ENCODE measurements at places on chromosomes 5 and 9.

GRCh38 chr9:124271660-124272059, 13.9 kb downstream of the NEK6 start:
- DNase-seq: no peak

GRCh38 chr5:162444129-162444762, 376.7 kb downstream of the GABRG2 start:
- DNase-seq: no peak

GRCh38 chr9:133485531-133486260, 6.8 kb upstream of the SLC2A6 start:
- no peak for DNase-seq

GRCh38 chr5:52013523-52013922, 630.3 kb downstream of the ISL1 start:
- DNase-seq: no peak

- DNase-seq: no peak
These were observed 121.7 kb upstream of the SEMA6A start for GRCh38 chr5:116696366-116696765.

GRCh38 chr9:71647094-71647591, 121.2 kb downstream of the CEMIP2 start:
- DNase-seq: no peak

DNA sequence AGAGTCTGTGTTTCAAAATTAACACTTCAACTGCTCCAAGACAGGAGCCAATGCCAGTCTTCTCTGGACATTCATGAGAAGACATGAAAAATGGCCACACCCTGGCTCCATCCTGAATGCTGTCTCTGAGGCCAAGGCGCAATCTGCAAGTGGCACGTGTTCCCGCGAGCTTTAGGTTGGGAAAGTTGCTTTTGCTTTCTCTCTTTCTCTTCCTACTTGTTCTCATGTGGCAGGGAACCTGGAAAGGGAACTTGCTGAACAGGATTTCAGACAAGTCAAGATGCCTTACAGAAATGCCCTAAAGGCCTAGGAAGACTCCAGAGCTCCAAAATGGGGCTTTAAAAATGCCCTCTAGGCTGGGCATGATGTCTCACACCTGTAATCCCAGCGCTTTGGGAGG, 91.9 kb upstream of the OTULINL start:
- DNase-seq: no peak

- no peak for DNase-seq
These were observed 3.9 kb upstream of the PURA start for GRCh38 chr5:140109759-140110645.

DNA sequence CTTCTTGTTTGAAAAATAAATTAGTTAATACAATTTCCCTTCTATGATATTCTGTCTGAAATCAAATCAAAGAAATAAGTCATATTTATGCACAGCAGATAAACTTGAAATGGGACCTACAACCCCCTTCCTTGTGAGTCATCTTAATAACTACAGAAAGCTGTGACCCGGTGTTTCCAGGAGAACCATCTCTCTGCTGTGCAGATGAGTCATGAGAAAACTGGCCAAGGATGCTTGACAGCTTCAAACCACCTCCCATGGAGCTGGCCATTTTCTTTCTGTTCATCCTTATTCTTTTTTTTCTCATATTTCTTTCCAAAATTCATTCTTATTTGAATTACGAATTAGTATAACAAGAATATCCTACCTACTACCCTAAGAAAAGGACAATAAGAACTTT, 43.4 kb upstream of the NR4A3 start:
- no peak for DNase-seq

- DNase-seq: no peak
These were observed 7.4 kb downstream of the ZER1 start for GRCh38 chr9:128764361-128764760.

- DNase-seq: no peak
These were observed 20.3 kb upstream of the ARRDC3 start for GRCh38 chr5:91403438-91403837.

DNA sequence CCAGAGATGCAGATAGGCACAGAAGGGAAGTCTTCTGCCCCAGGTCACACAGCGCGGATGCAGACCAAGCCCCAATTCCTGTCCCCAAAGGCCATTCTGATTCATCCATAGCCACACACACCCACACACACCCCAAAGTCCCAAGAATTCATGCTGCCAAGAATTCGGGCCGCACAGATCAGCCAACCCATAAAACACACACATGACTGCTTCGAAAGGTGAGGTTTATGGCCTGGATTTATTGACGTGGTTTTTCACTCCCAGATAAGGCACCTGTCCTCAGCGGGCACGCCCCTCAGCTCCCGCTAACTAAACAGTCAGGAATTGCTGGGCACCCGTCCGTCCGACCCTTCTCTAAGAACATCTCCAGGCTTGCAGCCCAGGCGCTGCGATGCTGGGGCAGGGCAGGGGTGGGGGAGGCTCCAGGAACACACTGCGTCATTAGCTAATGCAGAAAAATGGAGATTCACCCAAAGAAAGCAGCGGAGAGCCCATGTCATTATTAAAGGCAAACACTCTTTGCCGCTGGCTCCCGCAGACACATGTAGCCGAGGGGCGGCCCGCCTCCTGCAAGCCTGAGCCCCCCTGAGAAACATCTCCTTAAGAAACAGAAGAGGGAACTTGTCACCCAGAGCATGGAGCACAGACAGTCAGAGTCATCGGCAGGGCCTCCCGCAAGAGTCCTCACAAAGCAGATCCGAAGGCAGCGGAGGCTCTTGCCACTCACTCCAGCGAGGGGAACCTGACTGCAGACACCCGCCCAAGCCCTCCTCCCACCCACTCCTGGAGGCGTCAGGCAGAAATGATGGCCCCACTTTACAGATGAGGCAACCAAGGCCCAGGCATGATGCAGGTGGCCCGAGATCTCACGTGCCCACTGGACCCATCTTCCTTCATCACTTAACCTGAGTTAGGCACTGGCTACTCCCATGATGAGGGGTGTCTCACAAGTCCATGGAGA, 19.9 kb downstream of the VAV2 start:
- DNase-seq: no peak

- DNase-seq: no peak
These were observed 33.6 kb upstream of the NSMF start for GRCh38 chr9:137492464-137493363.

- no peak for DNase-seq
These were observed 67.6 kb downstream of the ARHGEF28 start for GRCh38 chr5:73693573-73694061.

DNA sequence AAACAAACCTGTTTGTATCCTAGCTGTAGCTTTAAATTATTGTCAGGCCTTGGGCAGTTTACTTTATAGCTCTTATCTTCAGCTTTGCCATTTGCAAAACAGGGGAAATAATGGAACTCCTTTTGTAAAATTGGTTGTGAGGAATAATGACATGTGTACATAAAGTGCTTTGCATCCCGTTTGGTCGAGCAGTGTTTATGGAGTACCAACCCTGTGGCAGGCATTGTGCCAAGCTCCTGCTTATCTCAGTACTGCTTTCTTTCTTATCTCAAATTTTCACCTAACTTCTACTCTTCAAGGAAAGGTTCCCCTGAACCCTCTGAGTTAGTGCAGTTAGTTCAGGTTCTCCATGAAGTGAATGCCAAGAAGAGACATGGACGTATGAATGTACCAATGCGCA, 9.4 kb upstream of the TENT2 start:
- DNase-seq: no peak

GRCh38 chr9:87882627-87883026, at the start of gene SPATA31E1:
SPATA31E1 (plus strand) TSS chr9:87882877; CDS start chr9:87882892, 15 bp downstream.
- no peak for DNase-seq

GRCh38 chr9:79858508-79858907, 286.7 kb downstream of the TLE4 start:
- DNase-seq: no peak

DNA sequence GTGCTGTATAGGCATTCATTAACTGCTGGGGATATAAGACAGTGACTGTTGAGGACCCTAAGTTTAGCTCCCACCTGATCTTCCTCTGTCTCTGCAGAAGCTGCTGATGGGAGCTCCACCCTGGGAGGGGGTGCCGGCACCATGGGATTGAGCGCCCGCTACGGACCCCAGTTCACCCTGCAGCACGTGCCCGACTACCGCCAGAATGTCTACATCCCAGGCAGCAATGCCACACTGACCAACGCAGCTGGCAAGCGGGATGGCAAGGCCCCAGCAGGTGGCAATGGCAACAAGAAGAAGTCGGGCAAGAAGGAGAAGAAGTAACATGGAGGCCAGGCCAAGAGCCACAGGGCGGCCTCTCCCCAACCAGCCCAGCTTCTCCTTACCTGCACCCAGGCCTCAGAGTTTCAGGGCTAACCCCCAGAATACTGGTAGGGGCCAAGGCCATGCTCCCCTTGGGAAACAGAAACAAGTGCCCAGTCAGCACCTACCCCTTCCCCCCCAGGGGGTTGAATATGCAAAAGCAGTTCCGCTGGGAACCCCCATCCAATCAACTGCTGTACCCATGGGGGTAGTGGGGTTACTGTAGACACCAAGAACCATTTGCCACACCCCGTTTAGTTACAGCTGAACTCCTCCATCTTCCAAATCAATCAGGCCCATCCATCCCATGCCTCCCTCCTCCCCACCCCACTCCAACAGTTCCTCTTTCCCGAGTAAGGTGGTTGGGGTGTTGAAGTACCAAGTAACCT, 22.1 kb downstream of the PCDHGC5 start:
- DNase-seq: no peak

GRCh38 chr5:168288349-168289245, 2.8 kb upstream of the WWC1 start:
- DNase-seq: no peak

- DNase-seq: no peak
These were observed 150.1 kb upstream of the SLC27A6 start for GRCh38 chr5:128815201-128815600.

DNA sequence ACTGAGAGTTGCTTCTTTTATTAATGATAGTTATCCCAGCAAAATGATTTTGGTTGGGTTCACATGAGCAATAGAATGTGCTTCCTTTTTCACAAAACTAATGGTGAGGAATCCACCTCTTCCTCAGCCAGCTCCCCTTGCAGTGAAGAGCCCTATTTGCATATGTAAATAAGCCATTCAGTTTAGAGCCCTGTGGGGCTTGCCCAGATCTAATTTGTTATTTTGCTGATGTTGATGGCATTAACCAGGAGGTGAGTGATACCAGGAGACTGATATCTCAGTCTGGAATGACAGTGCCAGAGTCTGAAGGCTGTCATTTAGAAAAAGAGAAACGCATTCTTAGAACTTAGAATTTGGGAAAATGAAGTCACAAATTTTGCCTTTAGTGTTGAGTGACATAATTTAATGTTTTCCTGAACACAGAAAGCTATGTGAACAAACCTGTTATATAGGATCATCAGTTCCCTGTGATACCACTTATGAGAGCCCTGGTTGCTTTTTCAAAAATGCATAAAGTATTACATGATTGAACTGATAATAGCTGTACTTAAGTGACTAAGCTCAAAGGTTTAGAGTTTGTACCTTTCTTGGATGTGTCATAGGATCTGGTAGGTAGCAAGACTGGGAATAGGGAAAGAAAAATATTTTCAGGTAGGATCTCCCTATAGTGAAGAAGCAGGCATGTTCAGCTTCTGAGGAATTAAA, 271.6 kb downstream of the MAST4 start:
- DNase-seq: no peak

DNA sequence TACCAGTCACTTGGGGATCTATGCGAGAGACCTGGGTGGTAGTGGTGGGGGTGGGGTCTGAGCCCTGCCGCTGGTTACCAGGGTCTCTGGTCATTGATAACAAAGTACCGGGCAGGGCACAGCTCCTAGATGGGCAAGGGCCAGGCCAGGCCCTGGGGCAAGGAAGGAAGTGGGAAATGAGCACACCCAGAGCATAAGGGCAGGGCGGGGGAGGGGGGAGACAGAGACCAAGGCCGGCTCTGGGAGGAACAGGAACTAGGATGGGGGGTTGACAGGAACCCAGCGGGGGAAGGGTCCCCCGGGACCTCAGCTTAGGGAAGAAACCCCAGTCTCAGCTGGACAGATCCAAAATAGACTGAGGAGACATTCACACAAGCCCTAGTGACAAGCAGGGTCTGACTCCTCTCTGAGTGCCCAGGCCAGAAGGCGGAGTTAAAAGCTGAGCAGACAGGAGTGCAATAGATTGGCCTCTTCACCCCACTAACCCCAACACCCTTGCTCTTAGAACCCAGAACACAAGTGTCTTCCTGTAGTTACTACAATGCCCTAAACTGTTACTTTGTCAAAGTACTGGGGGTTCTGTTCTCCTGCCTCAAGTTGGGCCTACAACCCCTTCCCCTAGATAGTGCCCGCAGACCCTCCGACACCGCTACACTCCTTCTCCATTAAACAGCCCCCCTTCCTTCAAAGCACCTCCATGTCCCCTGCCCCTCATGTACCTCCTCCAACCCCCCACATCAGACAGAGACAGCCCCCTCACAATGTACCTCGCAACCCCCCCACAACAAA, 628 bp downstream of the ATOSB start:
- no peak for DNase-seq

DNA sequence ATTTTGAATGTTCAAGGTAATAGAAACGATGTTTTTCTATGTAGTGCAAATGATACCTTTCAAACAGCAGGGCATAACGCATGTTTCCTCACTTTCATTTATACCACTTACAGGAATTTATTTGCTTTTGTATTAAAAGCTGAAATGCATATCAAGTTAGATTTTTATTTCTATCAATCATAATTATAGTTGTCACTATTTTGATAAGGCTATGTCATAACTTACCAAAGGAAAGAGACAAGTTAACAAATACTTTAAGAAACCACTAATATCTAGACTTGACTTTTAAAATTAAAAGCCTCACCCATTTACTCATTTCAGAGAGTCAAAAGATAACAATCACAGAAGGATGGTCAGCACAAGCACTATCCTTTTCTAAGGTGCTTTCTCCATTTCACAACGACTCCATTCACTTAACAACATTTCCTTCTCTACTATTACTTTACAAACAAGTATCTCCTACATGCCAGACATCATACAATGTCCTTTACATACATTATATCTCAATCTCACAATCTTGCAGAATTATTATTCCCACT, 12.6 kb downstream of the ERP44 start:
- no peak for DNase-seq

GRCh38 chr5:157721159-157721558, 10.1 kb upstream of the THG1L start:
- DNase-seq: no peak

DNA sequence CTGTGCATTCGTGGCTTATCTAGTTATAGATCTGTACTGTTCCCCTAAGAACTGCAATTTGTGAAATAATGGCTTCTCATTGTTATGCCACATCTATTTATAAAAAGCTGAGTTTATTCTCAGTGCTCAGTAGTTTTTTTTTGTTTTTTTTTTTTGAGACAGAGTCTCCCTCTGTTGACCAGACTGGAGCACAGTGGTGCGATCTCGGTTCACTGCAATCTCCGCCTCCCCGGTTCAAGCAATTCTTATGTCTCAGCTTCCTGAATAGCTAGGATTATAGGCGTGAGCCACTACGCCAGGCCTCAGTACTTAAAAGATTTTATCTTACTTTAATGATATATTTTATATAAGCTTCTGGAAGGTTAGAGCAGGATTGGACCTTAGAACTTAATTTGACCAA, 19.0 kb downstream of the SEC61B start:
- no peak for DNase-seq
